ENCODE measurements at places on chromosomes 6 and 20. TPM values are rescaled to one million over a fixed set of nuclear protein-coding genes. Genes with fewer than 3 reads are reported as not detected.

DNA sequence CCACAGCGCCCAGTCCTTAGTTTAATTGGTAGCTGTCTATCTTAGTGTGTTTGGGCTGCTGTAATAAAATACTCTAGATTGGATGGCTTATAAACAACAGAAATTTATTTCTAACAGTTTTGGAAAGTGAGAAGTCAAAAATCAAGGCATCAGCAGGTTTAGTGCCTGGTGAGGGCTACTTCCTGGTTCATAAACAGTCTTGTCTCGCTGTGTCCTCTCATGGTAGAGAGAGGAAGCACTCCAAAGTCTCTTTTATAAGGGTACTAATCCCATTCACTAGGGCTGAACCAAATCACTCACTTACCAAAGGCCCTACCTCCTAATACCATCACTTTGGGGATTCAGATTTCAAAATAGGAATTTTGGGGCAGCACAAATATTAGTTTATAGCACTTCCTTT, 336.9 kb upstream of the RSPO3 start:
- no peak for DNase-seq

- peak; percentile 49 for DNase-seq
Observed at GRCh38 chr6:87210979-87211378, 55.6 kb downstream of the ZNF292 start.

CRNKL1 gene
- 14.3 TPM for total RNA-seq

RGL2 gene
- 17.8 TPM for total RNA-seq

DNA sequence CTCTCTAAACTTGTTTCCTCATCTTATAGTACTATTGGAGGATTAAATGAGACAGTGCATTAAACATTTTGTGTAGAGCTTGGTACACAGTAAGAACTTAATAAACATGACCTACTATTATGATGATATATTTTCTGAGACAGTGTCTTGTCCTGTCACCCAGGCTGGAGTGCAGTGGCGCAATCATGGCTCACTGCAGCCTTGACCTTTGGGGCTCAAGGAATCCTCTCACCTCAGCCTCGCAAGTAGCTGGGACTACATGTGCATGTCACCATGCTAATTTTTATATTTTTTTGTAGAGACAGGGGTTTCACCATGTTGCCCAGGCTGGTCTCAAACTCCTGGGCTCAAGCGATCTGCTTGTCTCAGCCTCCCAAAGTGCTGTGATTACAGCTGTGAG, 72.1 kb downstream of the LYRM4 start:
- DNase-seq: no peak

GABRR1 gene
- total RNA-seq: not detected
